ENCODE measurements at places on chromosomes 7 and 10. TPM values are rescaled to one million over a fixed set of nuclear protein-coding genes. Genes with fewer than 3 reads are reported as not detected.

The IQUB gene
- not detected for total RNA-seq

The TMEM196 gene
- not detected for total RNA-seq

The NKX1-2 gene
- total RNA-seq, result not detected

DNA sequence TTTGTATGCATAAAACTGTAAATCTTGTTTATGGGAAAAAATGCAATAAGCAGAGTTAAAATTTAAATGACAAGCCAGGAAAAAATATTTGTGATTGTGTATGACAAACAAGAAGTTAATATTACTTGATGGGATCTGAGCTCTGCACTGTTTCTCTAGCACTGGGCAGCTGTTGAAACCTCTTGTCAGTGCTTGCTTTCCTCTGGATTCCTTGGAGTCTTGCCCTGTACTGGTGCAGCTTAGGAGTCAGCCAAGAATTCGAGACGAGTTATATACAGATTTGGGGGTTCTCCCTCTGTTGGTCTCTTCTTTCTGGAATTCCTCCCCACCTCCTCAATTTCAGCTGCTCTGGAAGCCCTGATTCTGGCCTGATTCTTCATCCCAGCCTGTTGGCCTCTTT, 24.3 kb upstream of the OPN4 start:
- H3K27me3 ChIP-seq, result peaks cover 8% of the 10 kb centered on the region
- H3K27ac ChIP-seq, result no peak overlapping the region
- no peaks in the 10 kb centered on the region for H3K4me1 ChIP-seq
- DNase-seq, result no peak

DNA sequence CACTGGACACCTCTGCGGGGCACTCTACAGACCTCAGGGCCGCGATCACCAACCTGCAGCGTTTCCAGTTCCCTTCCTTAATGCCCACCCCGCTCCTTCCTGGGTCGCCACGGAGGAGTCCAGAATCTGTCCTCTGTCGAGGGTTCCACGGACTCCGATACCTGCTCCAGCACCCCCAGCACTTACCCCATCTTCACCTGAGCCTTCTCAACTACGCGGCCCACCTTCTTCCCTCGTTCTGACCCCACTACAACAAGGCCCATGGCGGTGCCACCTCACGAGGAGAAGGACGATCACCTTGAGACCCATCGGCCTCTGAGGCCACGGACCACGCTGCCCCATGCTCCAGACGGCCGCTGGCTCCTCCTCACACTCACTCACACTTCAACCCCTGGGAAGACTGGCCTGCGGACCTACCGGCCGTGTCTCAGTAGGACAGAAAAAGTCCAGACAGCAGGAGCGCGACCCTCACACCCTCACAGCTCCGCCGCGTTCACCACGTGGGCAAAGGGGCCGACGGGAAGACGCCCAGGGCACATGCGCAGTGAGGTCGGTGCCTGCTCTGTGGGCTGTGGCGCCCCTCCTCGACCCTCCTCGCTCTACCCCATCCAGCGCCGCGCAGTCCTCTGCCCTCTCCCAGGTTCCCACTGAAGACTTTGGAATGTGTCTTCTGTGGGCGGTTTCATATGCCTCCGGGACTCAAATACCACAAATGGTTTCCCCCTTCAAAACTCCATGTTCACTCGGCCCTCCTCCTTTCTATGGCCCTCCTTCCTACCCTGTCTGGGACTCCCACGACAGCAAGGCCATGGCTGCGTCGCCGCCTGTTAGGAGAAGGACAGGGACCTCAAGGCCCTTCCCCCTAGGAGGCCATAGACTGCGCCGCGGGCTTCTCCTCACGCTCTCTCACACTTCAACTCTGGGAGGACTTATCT, 193.9 kb upstream of the PHF14 start:
- no peaks in the 10 kb centered on the region for H3K4me1 ChIP-seq
- H3K4me3 ChIP-seq, result no peak overlapping the region
- DNase-seq, result peak; percentile 37
- peak overlapping the region; percentile 31 for H3K27ac ChIP-seq

DNA sequence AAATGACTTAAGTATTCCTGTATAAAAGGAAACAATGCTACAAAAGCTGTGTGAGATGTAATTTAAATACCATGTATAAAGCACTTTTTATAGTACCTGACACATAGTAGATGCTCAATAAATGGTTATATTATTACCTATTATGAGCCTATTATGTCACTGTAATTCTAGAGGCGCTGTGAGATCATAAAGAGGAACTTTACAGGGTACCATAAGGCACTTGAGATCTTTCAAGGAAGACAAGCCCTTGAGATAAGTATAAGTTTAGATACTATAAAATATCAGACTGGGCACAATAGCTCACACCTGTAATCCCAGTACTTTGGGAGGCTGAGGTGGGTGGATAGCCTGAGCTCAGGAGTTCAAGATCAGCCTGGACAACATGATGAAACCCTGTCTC, 38.3 kb downstream of the PTTG1IP2 start:
- H3K4me3 ChIP-seq, result no peak overlapping the region
- no peak overlapping the region for H3K27ac ChIP-seq
- H3K27me3 ChIP-seq, result no peaks in the 10 kb centered on the region
- H3K4me1 ChIP-seq, result no peaks in the 10 kb centered on the region
- H3K36me3 ChIP-seq, result no peaks in the 10 kb centered on the region

The SAP25 gene
- total RNA-seq, result 14.3 TPM

DNA sequence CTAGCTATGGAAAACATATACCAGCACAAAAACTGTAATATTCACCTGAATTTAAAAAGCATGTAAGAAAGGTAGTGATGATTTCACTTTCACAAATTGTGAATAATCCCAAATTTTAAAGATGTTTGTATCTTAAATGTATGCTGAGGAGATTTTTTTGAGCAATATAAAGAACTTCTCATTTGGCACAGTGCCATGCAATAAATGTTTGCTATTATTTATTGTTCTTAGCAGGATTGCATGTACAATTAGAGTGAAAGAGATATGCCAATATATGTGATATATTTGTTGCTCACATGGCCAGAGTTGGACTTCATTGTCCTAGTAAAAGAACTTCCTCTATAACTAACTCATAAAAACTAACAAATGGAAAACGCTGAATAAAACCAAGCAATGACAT, 895.1 kb upstream of the KCND2 start:
- no peaks in the 10 kb centered on the region for H3K4me1 ChIP-seq
- no peak for DNase-seq
- H3K27me3 ChIP-seq, result no peaks in the 10 kb centered on the region
- no peak overlapping the region for H3K27ac ChIP-seq

The NME8 gene
- not detected for total RNA-seq

The PRKAG2 gene
- total RNA-seq, result 23.1 TPM
